ENCODE measurements at places on chromosomes 5 and 9.

GRCh38 chr5:136769900-136770684 lies 404.7 kb upstream of the TRPC7 start:
- DNase-seq: peak; percentile 25

GRCh38 chr9:115374724-115375268 lies 256.8 kb upstream of the TNC start:
- DNase-seq: no peak

- DNase-seq: no peak
Measured at GRCh38 chr5:82666312-82666711, 388.2 kb upstream of the RPS23 start.

GRCh38 chr5:33494466-33494865 lies 53.7 kb downstream of the TARS1 start:
- no peak for DNase-seq

DNA sequence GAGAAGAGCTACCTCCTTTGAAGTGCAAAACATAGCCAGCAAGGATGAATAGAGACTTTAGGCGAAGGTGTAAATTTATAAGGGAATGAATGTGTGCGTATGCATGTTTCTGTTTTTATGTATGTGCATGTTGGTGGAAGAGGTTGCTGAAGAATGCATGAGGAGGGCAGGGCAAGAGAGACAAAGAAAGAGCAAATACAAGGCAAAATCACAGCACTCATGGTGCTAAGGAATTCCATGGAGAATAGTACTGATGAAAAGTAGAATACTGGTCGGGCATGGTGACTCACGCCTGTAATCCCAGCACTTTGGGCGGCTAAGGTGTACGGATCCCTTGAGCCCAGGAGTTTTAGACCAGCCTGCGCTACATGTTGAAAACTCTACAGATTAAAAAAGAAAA lies 762.1 kb upstream of the PTPRD start:
- DNase-seq: no peak

DNA sequence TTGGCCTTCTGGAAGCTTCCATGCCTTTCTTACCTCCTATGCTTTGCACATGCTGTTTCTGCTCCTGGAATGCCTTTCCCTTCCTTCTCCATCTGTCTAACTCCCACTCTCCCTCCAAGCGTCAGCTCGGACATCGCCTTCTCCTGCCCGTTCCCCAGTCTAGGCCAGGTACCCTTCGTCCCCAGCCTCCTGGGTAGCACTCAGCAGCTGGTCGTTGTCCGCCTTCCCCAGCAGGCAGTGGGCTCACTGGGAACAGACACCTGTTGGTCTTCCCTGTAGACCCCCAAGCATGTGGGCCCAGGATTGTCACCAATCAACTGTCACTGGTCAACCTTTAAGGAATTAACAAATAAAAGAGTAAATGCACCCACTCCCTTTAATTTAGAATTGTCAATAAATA lies 202.2 kb downstream of the RGS3 start:
- DNase-seq: no peak

GRCh38 chr5:143054480-143054941 lies 284.3 kb downstream of the ARHGAP26 start:
- DNase-seq: no peak

- no peak for DNase-seq
Measured at GRCh38 chr5:75993183-75993582, 90.0 kb upstream of the SV2C start.

- DNase-seq: no peak
Measured at GRCh38 chr9:119792242-119792641, 423.0 kb upstream of the BRINP1 start.

DNA sequence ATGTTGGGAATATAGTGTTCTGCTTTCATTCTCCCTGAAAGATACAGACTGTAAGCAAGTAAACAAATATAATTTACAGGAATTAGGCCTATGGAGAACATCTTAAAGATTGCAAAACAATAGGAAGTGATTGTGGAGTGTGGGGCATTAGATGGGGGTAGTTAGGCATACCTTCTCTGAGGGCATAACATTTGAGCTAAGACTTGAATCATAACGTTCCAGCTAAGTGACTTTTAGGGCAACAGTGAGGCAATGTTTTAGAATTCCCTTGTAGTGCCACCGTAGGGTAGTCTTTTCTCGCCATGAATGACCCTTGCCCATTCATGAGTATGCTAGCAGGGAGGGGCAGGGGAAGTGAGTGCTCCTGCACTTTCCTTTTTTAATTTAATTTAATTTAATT lies 173.3 kb downstream of the SPATA31D1 start:
- DNase-seq: no peak

GRCh38 chr9:4959031-4959430 lies 26.0 kb upstream of the JAK2 start:
- no peak for DNase-seq

DNA sequence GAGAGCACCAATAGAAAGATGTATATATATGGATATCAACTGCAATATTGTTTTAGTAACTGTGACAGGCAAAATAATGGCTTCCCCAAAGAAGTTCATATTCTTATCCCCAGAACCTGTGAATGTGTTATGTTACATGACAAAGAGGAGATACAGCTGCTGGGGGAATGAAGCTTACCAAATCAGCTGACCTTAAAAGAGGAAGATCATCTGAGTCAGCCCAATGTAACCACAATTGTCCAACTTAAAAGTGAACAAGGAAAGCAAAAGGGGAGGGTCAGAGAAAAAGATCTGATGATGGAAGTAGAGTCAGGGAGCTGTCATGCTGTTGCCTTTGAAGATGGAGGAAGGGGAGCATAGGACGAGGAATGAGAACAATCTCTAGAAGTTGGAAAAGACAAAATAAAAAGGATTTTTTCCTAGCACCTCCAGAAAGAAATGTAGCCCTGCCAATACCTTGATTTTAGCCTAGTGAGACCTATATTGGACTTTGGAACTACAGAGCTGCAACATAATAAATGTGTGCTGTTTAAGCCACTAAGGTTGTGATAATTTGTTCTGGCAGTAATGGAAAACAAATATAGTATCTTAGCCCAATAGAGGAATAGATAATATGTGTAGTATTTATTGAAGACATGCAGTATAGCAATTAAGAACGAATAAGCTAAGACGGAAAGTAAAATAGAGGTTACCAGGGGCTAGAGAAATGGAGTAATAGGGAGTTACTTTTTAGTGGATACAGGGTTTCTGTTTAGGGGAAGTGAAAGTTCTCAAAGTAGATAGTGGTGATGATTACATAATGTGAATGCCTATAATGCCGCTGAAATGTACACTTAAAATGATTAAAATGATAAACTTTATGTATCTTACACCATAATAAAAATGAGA lies 115.9 kb downstream of the PIK3R1 start:
- no peak for DNase-seq

GRCh38 chr9:74609671-74610405 lies 112.7 kb downstream of the RORB start:
- no peak for DNase-seq

DNA sequence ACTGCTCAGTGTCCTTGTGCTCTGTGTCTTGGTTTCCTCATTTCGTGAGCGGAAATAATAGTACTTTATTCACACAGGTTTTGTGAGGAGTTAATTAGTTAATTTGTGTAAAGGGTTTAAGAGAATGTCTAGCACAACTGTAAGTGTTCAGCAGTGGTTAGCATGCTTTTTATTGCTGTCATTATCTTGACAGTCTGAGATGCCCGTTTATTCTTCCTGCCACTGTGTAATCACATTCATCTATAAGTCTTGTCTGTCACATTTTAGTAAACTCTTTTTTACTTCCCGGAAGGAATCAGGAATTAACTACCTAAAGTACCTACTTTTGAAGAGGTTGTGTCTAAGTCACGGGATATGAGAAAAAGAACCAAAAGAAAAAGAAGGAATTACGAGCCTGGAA lies 38.0 kb downstream of the IQGAP2 start:
- no peak for DNase-seq

DNA sequence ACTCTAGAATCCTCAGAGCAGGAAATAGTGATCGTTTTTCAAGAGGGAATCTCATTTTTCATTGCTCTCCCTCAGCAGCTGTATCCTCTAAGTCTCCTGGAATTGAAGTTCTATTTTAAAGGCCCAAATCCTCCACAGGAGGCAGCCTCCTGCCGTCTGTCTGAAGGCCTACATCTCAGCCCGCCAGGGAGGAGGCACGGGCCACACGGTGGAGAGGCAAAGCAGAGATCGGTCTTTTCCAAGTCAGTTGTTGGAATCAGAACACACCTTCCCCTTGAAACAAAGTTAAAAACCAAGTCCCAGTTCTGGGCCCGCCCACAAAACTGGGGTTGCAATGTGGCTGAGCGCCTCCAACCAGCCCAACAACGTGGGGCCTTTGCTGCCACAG lies 68.7 kb downstream of the RAPGEF1 start:
- no peak for DNase-seq

DNA sequence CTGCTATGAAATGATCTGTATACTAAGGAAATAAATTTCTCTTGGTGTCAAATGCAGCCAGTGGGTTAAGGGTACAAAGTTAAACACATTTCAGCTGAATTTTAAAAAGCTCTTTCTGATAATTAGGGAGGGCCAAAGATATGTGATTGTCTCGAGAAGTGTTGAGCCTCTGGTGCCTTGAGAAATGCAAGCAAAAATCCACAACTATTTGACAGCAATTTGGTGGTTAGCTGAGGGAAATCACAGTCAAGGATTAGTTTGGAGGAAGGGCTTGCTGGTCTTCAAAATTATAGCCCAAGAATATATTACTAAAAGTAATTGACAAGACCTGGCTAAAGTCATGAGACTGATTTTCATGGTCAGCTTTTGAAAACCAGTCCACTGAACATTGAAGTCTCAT lies 255.7 kb upstream of the PPP1R2B start:
- no peak for DNase-seq

GRCh38 chr9:4491626-4491975 lies 1.3 kb downstream of the SLC1A1 start:
- no peak for DNase-seq

GRCh38 chr9:99606296-99606695 lies 215.4 kb upstream of the NR4A3 start:
- DNase-seq: no peak

Measured in CD4-positive, alpha-beta T cell treated with Interferon alpha-2 for 1 hour (primary cell).